ENCODE measurements at places on chromosomes 7 and 10. TPM values are rescaled to one million over a fixed set of nuclear protein-coding genes. Genes with fewer than 3 reads are reported as not detected.

- DNase-seq, result no peak
Measured at GRCh38 chr10:16905320-16905719, 88.1 kb upstream of the RSU1 start.

DNA sequence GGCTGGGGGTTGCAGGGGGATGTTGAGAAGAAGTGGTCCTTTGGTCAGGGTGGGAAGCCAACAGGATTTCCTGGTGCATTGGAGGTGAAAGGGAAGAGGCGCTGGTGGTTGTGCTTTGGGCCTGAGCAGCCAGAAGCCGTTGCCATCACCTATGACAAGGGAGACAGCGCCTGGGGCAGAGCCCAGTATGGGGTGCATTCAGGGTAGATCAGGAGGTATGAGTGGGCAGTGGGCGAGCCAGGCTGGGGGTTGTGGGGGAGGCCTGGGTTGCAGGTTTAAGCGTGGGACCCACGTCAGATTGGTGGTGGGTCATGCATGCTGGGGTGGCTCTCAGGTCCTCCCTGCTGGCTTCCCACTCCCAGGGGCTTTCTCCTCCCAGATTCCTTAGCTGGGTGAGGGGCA, 6.3 kb upstream of the PILRB start:
- no peak for DNase-seq

The IL2RA gene
- total RNA-seq, result 0.71 TPM

The LBX1 gene
- not detected for total RNA-seq

The DOCK1 gene
- 17.7 TPM for total RNA-seq

The SORCS1 gene
- 4.5 TPM for total RNA-seq

The GPNMB gene
- total RNA-seq, result 246 TPM

Measured in right cardiac atrium (tissue), 5 donors.